Chondrocyte (in vitro differentiated cells): ENCODE measurements at places on chromosomes 11 and 22.

DNA sequence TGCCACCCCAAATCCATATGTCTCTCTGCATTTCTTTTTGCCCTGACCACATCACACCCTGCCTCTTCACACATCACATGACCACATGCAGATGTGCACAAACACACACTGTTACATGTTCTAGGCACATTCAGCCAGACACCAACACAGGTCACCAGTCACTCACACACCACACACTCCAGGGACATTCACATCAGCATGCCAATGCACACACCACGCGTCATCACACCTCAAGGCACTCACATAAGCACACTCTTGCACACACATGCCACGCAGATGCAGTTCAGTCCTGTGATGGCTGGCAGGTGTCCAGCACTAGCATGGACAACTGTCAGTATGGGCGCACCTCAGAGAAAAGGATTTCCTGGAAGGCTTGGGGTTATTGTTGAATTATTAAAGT is 77.0 kb upstream of the MYOD1 start:
- DNase-seq, result no peak

DNA sequence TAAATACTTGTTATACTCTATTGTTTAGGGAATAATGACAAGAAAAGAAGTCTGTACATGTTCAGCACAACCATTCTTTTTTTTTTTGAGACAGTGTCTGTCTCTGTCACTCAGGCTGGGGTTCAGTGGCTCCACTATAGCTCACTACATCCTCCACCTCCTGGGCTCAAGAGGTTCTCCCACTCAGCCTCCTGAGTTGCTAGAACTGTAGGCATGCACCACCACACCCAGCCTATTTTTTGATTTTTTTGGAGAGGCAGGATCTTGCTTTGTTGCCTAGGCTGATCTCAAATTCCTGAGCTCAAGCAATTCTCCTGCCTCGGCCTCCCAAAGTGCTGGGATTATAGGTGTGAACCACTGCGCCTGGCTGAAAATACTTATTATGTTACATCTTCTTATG is 250.0 kb downstream of the MIAT start:
- no peak for DNase-seq

DNA sequence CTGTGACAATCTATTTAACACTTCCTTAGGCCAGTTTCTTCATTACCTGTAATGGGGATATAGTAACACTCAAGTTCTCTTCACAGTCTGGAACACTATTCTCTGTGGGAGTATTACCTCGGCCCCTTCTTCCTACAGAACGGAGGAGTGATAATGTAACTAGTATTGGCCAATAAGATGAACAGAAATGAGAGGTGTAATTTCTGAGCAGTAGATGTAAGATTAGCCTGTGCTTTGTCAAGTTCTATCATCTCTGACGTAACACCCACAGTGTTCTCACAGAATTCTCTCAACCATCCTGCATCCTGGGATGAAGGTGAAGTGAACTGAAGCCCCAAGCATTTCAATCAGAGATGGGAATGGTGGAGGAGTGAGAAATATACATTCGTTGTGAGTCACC is 65.2 kb upstream of the TOP3B start:
- DNase-seq, result no peak

- DNase-seq, result no peak
Measured at GRCh38 chr11:43930868-43931716, 11.3 kb upstream of the C11orf96 start.

- DNase-seq, result no peak
Measured at GRCh38 chr11:46436113-46436512, 44.5 kb upstream of the CHRM4 start.

DNA sequence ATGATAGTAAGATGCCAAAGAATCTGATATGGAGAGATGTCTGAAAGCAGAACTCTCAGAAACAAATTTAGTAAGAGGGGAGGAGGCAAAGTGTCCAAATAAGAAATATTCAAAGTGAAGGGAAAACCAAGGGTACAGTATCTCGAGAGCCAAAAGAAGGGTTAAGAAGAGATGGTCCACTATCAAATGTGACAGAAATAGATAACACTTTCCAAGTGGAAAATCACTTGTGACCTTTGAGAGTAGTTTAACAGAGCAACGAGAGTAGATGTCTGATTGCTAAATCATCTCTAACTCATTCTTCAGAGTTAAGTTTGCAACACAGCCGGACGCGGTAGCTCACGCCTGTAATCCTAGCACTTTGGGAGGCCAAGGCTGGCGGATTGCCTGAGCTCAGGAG is 4.3 kb upstream of the BUD13 start:
- no peak for DNase-seq
